ENCODE measurements at places on chromosomes 4 and X.

DNA sequence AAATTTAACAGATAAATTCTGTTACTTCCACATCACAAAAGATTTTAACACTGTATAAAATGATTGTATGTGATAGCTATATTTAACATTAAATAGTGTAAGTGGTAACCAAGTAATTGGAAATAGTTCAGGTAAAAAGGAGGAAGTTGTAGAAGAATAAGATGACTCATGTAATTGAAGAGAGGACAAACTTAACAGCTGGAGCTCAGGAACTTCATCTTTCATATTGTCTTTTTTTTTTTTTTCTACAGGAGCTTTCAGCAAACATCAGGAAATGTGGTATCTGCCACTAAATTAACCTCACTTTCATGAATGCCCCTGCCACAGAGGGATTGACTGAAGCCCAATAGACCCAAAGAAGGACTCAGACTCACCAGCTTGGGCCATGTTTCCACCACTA lies 188.4 kb upstream of the VEGFC start:
- no peak for DNase-seq

DNA sequence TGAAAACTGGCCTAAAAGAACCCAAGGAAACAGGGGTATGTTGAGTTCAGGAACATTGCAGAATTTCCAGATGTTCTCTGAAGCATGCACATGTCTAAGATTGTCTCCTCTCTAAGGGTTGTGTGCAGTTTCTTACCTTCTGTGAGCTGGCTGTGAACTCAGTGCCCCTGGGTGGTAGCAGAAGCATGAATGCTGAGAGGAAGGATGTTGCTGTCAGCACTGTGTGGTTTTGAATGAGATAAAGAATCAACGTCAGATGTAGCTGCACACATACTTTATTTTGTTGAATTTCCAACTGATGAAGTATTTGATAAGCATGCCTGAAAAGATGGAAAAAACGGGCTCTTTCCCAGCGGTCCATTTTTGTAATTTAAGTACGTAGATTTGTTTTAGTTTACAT lies 23.8 kb upstream of the CD38 start:
- DNase-seq: no peak

- DNase-seq: no peak
These were observed 220.4 kb downstream of the SPRY1 start for GRCh38 chr4:123616951-123617461.

- no peak for DNase-seq
These were observed 22.1 kb downstream of the CD99 start for GRCh38 chrX:2712890-2713840.

GRCh38 chr4:184265546-184266351 lies 48.1 kb upstream of the ENPP6 start:
- no peak for DNase-seq

DNA sequence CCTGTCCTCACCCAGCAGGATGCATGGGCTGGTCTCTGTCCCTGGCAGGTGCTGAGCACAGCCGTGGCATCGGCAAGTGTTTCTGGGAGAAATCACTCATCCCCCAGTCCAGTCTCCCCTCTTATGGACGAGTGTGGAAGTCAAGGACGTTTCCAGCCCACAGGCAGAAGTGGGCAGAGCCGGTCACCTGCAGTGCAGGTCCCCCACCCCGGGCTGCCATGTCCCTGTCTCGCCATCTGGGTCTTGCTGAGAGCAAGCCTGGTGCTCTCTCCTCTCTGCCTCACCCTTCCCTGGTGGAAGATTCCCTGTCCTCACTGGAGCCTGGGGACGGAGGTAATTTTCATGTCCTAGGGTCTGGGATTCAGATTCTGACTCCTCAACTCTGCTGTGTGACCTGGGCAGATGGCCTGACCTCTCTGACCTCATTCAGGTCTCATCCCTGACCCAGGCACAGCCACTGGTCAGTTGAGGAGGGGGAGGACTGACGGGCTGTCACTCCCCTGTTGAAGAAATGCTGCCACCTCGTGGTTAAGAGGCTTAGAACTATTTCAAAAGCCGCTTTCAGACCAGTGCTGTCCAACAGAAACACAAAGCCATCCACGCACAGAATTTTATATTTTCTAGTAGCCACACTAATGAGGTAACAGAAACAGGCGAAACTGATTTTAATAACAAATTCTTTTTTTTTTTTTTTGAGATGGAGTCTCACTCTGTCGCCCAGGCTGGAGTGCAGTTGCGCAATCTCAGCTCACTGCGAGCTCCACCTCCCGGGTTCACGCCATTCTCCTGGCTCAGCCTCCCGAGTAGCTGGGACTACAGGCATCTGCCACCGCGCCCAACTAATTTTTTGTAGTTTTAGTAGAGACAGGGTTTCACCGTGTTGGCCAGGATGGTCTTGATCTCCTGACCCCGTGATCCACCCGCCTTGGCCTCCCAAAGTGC lies 1.8 kb downstream of the CPZ start:
- peak; percentile 91 for DNase-seq

GRCh38 chr4:177441803-177442622 lies at the start of gene AGA:
TSS of gene AGA (minus strand) at chr4:177442437. CDS start at chr4:177442375, 62 bp downstream.
- peak; percentile 94 for DNase-seq

- DNase-seq: no peak
These were observed 98.7 kb upstream of the CBLL2 start for GRCh38 chrX:22173966-22174365.

GRCh38 chrX:108420481-108420880 lies 17.7 kb downstream of the COL4A6 start:
- DNase-seq: no peak

DNA sequence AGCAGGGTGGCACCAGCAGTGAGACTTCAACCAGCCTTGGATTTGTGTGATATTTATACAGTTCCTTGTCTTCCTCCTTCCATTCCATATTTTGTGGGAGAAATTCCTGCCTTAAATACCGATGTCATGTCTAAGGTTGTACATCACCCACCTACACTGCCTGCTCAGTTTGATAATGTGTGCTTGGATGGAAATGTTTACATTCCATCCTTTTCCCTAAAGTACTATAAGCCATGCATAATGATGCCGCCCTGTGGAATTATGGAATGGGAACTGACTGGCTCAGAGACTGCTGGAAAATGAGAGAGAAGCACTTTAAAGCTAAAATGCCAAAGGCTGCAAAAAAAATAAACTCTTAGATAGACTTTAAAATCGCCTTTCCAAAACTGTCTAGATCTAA lies 11.3 kb upstream of the GLUD2 start:
- no peak for DNase-seq

- peak; percentile 39 for DNase-seq
These were observed 50.0 kb downstream of the COX18 start for GRCh38 chr4:73019462-73020047.

DNA sequence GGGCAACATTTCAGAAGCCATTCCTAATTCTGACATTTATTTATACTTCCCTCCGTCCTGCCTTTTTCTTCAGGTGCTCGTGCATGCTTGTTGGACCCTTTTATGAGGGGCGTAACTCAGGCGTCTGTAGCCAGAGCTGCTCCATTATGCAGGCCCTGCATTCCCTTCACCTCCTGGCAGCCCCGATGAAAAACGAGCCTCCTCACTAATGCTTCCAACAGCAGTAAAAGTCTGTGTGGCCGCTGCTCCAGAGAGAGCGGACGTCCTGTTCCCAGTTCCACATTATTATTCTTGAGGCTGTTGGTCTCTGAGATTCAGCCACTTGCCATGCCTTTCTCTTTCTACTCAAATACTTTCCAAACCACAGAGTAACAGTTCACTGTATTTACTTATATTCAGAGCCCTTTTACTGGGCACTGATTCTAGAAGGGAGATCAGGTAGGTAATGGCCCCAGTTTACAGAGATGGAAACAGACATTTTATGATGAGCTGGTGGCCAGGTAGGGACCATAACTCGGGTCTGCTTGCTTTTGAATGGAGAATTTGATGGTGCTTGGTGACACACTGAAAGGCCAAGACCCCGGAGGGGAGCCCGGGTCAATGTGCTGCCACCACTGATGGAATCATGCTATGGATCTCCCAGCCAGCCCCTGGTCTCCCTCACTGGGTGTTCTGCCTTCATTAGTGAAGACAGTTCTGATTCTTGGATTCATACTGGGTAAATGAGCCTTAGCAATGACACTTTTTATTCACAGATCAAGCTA lies 101.0 kb downstream of the GATB start:
- no peak for DNase-seq

- no peak for DNase-seq
These were observed 56.8 kb upstream of the MSANTD1 start for GRCh38 chr4:3192188-3192587.

DNA sequence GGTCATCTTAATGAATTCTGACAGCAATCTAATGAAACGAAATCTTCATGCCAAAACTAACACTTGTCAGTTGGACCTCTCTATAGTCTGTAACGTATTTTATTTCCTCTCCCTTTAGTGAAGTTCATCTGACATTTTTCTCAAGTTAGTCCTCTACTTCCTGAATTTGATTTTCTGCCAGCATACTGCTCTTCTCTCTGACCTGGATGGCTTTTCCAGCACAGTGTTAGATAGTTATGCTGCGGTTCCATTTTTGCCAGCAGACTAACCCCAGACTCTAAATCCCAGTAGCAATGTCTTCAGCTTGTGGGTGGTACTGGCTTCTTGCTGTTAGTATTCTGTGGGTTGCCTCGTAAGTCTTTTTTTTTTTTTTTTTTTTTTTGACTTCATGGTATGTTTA lies 146.7 kb upstream of the VEGFC start:
- no peak for DNase-seq

DNA sequence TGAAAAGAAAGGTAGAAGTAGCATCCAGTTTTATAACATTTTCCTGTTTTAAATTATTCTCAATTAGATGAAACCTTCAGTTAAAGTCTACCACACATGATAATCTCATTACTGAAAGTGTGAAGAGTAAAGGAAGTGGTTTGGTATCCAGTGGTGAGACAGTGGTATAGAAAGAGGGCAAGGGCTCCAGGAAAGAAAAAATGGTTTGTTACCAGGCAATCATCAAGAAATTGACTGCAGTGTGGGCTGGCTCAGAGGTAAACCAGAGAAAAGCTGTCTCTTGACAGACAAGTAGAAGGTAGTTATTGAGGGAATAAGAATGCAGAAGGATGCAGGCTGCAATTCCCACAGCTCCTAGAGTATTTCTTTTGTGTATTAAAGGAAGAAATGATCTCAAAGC lies 406.2 kb downstream of the TLL1 start:
- no peak for DNase-seq

DNA sequence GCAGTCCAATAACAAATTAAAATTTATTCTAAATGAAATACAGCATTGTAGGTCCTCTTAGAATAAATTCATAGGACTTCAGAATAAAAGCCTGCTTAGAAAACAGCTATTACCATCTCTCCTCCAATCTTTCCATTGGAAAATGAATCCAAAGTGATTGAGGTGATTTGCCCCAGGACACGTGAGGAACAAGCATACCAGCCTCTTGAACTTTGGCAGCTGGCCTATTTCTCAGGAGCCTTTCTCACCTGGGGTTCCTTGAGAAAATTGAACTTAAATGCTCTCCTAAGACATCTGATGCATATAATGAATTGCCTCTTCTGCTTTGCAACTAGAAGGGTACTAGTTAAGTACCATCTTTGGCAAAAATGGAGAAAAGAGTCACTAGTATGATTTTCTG lies 13.5 kb downstream of the ARHGAP24 start:
- no peak for DNase-seq

- peak; percentile 23 for DNase-seq
These were observed at the start of gene CXCL3 for GRCh38 chr4:74038425-74039314. TSS of gene CXCL3 (minus strand) at chr4:74038689. CDS start at chr4:74038611, 78 bp downstream.

DNA sequence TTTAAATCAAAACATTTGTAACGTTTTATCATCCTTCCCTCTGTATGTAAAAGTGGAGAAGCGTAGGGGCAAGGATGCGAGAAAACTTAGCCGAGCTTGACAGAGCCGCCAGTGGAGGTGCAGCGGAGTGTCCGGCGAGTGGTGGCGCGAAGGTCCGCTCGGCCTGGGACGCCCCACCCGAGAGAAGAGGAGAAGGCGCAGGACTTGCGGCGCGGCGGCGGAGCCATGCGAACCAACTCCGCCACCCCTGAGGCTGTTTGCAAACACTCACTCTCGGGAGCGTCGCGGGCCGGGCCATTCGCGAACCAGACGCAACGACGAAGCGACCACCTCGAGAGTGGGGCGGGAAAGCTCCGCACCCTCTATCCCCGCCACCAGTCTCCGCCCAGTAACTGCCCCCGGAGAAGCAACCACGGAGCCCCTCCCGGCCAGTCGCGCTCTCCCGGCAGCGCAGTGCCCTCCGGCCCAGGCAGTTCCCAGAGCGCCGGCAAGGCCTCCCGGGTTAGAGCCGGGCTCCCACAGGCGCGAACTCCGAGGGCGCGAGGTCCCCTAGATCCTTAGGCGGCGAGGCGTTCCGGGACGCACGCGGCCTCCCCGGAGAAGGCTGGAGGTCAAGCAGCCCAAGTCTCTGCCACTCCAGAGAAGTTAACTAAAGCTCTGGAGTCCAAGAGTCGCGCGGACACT lies 2.3 kb upstream of the MAB21L2 start:
- DNase-seq: no peak

DNA sequence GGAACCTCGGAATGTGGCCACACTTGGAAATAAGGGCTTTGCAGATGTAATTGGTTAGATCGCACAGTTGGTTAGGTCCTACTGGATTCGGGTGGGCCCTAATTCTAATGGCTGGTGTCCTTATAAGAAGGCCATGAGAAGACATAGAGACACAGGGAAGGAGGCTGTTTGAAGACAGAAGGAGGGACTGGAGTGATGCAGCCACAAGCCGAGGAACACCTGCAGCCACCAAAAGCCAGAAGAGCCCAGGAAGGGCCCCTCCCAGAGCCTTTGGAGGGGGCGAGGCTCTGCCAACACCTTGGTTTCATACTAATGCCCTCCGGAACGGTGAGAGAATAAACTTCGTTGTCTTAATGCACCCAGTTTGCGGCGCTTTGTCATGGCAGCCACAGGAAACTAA lies 47.0 kb downstream of the EVC start:
- DNase-seq: no peak

DNA sequence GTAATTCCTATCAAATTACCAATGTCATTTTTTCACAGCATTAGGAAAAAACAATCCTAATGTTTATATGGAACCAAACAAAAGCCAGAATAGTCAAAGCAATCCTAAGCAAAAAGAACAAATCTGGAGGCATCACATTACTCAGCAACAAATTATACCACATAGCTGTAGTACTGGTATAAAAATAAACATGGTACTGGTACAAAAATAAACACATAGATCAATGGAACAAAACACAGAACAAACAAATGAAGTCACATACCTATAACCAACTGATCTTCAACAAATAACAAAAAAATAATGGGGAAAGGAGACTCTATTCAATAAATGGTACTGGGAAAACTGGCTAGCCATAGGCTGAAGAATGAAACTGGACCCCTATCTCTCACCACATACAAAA lies 37.4 kb downstream of the PPA2 start:
- no peak for DNase-seq

DNA sequence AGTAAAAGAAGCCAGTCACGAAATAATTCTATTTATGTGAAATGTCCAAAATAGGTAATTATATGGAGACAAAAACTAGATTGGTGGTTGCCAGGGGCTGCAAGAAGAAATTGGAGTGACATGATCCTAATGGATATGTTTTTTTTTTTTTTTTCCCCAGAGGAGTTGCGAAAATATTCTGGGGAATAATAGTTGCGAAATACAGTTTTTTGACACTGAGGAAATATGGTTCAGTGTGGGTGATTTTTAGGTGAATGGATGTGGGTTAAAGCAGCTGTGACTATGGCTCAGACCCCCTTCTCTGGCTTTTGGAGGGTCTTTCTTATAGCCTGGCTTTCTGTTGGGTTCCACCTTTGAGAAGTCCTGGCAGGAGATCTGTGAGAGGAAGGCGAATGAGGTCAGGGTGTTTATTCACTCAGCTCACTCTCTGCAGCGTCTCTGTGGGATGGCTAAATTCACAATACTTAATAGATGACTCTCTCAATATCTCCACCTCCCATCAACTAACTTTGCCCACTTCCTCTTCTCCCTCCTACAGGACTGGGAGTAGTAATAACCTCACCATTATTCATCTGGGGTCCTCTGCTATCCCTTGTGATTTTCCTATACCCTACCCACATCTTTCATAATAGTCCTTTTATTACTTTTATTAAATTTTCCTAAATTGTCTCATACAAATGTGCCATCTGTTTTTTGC lies 15.3 kb upstream of the RAB9B start:
- DNase-seq: no peak

Measured in GM13977 (cell line).